Activated CD8-positive, alpha-beta memory T cell treated with anti-CD3 and anti-CD28 coated beads for 48 hours (primary cell): ENCODE measurements at places on chromosomes 7 and 10.

DNA sequence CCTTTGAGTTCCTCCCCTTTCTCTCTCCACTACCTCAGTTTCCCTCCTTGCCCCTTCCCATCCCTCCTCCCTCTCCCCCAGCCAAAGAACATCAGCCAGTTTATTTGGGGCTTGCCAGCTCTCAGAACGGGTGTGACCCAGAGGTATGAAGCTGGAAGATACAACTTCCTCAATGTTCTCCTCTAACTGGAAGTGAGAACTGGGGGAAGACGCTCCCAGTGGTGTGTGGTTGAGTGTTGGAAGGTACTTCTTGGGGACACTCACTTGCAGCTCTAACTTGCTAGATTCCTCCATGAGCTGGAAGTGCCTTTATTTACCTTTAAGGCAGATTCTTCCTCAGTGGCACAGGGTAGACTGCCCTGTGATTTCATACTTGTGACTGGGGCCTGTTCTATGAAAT, 110.5 kb upstream of the HABP2 start:
- no peak for DNase-seq

DNA sequence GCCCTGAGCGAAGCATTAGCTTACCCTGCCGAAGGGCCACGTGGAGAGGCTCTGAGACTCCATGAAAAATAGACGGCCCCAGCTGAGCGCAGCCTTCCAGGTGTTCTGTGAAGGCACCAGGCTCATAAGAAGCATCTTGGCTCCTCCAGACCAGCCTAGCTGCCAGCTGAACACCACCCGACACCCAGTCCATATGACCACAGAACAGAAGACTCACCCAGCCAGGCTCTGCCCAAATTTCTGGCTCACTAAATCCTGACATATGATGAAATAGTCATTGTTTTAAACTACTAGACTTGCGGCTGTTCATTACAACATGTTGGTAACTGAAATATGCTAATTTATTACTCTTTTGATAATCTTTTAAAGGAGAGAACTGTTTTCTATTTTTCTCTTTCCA, 99.5 kb upstream of the ABI1 start:
- DNase-seq: no peak

- DNase-seq: no peak
Observed at GRCh38 chr10:108757946-108758345, 1165.4 kb downstream of the XPNPEP1 start.

GRCh38 chr10:94546049-94546900, 687 bp downstream of the HELLS start:
- DNase-seq: peak; percentile 6

- DNase-seq: no peak
Observed at GRCh38 chr10:129402459-129402858, 64.6 kb upstream of the MGMT start.

DNA sequence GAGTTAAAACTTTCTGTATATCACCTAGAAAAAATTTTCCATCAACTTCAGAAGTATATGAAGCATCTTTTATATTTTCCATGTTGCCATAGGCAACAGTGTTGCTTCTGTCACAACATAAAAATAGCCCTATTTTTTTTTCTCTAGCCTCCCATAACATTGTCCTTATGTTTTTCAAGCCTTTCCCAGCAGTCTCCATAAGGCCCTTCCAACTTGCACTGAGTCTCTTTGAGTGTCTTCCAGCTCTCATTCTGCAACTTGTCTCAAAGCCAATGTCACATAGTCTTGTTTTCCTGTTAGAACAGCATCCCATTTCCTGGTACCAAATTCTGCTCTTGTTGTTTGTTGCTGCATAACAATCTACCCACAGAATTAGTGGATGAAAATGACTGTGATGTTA, 1055.5 kb upstream of the GHITM start:
- no peak for DNase-seq
